ENCODE measurements at places on chromosomes 4 and X. TPM values are rescaled to one million over a fixed set of nuclear protein-coding genes. Genes with fewer than 3 reads are reported as not detected.

DNA sequence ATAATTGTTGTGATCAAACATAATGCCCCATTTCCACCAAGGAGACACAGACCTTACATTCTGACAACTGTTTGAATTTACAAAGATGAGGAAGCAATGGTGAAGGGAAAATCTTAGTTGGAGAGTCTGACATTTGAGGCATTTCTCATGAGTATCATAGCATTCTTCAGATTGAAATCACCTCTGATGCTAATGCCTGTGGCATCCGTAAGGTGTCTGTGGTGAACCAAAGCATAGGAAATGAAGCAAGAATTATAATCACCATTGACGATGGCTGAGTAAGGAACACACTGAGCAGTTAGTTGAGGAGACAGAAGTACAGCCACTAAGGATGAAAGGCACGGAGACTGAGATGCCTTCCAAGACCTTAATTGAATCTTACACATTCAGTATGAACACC is 575.7 kb downstream of the TRIML1 start:
- no peak for DNase-seq

The FOXR2 gene
- polyA plus RNA-seq: not detected

- DNase-seq: no peak
Measured at GRCh38 chr4:26889356-26889755, 28.7 kb downstream of the STIM2 start.

The PHKA1 gene
- polyA plus RNA-seq: 3.0 TPM

DNA sequence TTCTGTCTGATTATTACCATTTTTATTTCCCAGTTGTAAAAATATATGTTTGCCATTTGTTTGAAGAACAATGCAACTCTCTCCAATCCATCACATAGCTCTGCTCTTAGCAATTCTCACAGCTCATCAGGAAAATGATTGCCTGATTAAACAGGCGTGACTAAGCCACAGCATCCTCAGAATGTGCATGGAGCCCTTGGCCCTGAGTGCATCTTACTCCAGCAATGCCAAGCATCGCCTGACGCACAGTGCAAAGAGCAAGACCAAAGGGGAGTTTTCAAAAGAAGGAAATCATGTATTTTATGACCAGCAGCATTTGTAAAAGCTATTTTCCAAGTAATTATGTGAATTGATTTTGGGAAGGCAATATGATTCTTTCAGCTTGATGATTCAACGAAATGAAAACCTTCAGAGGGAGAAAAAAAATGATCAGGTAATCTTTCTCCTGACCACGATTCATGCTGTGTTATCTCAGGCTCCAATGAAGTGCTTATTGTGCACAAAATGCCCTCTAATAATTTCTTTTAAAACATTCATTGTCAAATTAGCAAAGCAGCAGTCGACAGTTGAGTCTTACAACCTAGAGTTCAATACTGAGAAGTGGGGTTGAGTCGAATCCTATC is 138.0 kb upstream of the FAM9B start:
- DNase-seq: no peak

The FAM114A1 gene
- polyA plus RNA-seq: 50.2 TPM

DNA sequence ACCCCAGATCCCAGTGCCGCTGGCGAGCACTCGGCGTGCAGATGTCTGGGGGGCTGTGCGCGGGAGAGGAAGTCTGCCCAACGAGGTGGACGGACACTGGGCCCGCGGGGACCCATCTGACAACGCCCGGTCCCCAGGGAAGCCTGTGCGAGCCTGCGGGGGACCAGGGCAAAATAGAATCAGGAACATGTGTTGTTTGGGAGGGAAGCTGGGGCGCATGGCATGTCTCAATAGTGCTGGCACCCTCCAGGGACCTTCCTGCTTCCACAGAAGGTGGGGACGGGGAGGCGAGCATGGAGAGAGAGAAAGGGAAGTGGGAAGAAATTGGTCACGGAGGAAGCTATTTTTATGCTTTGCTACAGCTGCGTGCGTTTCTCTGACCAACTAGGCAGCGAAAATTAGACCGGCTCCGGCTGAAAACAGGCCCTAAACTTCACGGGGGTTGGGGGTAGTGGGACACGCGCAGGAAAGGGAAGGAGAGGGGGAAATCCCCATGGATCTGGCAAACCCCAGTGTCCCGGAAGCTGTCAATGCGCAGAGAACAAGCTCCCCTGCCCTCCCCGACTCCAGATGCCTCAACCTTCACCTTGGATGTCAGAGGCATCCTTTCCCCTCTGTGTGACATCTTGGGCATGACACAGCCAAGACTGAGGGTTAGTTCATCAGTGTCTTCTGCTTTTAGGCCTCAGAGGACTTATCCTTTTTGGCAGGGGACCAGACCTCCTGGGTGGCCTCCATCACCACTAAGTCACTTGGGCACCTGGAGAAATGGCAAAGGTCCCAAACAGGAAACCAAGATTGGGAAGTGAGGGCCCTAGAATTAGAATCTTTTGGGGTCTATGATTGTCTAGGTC is 169.8 kb upstream of the BCOR start:
- DNase-seq: no peak

DNA sequence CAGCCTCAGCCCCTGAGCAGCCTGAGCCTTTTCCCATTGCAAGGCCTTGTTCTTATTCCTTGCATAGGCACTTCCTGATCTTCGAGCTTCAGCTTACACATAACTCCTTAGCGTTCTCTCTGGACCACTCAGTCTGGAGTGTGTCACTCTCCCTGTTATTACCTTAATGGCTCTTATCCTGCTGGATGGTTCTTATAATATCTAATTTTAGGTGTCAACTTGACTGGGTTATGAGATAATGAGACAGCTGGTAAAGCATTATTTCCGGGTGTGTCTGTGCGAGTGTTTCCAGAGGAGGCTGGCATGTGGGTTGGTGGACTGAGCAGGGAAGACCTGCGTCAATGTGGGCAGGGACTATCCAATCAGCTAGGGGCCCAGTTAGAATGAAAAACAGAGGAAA is 75.7 kb downstream of the HAUS3 start:
- DNase-seq: no peak

- no peak for DNase-seq
Measured at GRCh38 chrX:108203540-108203939, 112.0 kb downstream of the ATG4A start.

The MTNR1A gene
- not detected for polyA plus RNA-seq

- no peak for DNase-seq
Measured at GRCh38 chrX:153765138-153766079, 1.4 kb downstream of the PLXNB3 start.

GRCh38 chr4:6383929-6384328 is 88.5 kb downstream of the PPP2R2C start:
- no peak for DNase-seq

The ENOPH1 gene
- polyA plus RNA-seq: 25.6 TPM

The NDNF gene
- polyA plus RNA-seq: 6.7 TPM

DNA sequence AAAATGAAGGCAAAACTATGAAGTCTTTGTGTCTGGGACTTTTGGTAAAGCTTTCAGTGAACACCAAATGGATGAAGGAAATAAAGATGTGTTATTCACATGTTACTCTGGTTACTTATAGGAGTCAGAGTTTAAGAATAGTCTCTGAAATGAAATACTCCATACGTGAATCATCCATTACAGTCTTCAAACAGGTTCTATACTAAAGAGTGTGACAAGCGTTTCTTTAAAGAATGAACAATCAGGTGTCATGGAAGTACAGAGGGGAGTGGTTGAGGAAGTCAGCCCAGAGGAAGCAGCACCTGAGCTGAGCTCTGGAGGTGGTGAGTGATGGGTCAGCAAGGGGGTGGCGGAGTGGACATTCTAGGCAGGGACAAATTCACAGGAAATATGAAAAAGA is 41.8 kb upstream of the SORBS2 start:
- no peak for DNase-seq

GRCh38 chr4:108156391-108156790 is 12.3 kb downstream of the LEF1 start:
- no peak for DNase-seq

DNA sequence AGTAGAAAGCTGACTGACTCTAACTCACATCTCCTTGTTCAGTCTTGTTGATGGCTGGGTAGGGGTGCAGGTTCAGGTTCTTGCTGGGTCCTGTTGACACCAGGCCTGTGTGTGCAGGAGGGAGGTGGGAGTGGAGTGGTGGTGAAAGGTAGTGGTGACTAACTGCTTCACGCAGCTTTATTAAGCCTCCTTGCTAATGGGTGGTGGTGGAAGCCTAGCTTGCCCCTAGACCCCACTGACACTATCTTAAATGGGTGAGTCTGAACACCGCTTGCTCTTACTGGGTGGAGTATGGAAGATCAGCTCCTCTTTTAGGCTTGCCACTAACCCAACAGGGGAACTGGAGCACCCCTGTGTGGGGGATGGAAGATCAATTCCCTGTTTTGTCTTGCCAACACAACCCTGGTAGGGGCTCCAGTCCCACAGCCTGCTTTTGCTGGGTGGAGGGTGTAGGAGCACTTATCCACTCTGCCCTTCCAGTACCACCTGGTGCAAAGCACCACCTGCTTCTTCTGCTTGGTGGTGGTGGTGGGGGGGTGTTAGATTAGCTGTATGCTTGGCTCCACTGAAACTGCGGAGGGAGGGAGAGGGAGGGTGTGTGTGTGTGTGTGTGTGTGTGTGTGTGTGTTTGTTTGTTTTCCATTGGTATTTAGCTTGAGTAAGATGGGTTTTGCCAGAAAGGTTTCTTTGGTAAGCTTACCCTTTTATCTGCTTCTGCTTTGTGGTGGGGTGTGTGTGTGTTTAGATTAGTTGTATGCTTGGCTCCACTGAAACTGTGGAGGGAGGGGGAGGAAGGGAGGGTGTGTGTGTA is 25.6 kb downstream of the KDM6A start:
- no peak for DNase-seq

- DNase-seq: no peak
Measured at GRCh38 chr4:19540859-19541540, 710.7 kb upstream of the SLIT2 start.

DNA sequence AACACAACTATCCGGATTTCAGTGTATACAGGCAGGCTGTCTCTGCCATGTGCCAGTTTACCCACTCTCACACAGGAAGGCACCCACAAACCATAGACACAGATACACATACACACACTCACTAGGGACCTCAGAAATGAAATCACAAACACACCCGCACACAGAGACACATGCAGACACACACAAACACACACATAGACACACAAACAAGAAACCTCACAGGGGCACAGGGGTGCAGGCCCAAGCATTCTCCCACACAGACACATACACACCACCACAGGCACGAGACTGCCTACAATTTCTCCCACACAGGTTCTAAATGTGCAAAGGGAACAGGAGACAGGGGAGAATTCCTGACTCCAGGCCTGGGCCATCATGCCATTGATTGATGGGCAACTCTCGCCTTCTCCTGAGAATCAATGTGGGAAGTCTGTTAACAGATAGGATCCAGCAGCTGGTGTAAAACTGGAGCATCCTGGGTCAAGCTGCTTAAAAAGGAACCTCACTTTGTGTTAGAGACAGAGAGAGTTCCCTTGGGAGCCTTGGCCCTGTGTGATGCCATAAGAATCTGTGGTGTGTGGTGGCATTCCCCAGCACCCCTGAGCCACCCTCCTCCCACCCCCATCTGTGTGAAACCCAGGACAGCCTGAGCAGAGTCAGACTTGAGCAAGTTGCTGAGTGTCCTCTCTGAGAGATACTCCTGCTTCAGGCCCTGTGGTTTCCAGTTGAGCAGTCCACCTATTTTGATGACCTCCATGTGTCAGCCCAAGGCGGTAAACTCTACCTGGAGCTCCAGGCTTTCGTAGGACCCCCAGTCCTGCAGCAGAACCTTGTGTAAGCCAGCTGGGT is 33.9 kb downstream of the NBDY start:
- no peak for DNase-seq

DNA sequence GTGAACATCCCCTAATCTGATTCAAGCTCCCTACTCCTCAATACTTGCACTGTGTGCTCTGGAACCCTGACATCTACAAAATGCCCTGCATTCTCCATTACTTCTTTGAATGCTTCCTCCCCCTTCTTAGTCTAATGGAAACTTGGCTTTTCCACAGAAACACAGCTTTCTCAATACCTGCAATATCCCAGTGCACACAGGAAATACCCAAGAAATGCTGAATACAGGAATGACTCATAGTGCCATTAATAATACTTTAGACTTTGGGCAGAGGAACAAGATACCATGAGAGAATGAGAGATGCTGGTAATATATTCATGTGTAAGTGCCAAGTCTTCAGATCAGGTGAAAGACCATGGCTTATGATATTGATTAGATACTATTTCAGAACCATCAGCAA is 5.6 kb downstream of the QRFPR start:
- no peak for DNase-seq

The AR gene
- 7.6 TPM for polyA plus RNA-seq

GRCh38 chr4:149521611-149522425 is 293.8 kb downstream of the IQCM start:
- no peak for DNase-seq

DNA sequence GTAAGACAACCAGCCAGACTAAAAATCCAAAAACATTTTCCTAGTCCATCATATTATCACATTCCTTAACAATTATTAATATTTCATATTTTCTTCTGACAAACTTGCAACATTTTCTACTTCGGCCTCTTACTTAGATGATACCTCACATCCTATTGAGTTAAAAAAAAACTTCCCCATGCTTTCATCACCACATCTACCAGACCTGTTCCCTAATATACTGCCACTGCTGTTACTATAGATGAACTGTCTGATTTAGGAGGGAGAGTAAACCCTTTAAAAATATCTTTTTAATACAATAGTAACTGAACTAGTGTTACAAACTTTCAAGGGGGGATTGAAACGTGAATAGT is 1.5 kb downstream of the FAM200B start:
- no peak for DNase-seq

- DNase-seq: no peak
Measured at GRCh38 chr4:74624351-74625151, 169.8 kb downstream of the BTC start.

The ZCCHC12 gene
- 0.47 TPM for polyA plus RNA-seq

The TEX13D gene
- not detected for polyA plus RNA-seq

DNA sequence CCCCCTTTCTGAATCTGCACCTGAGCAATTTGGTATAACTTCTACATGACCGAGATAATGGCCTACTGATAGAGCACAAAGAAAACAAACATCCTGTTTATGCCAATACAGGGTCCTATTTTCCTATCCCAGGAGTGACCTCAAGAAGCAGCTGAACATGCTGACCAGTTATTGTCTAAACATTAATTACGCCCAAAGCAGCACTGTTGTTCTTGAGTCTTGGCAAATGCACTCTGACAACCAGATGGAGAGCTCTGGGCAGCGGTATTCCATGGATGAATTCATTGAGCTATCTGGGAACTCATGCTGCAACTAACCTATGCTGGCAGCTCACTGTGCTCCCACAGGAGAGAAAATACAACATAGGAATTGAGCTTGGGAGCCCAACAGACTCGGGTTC is 52.6 kb downstream of the PCYT1B start:
- no peak for DNase-seq

DNA sequence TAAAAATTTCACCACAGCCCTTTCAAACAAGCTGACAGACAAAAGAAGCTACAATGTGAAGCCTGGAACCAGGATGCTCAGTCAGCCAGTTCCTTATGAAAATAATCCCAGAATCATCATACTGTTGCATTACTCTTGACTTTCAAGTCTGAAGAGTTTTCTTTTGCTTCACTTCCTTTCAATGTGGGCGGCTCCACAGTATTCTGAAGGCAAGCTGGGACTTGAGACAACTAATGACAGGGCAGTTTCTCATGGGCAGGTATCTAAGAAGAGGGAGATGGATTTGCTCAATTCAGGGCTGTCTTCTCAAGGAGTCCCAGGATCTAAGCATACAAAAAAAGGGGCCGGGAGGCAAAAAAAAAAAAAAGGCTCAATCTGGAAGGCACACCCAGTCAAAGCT is 173.4 kb downstream of the PAPSS1 start:
- DNase-seq: no peak

Measured in forelimb muscle (tissue), 1 donor.